Mucosa of descending colon (tissue), 3 donors: ENCODE measurements at places on chromosomes 6 and 20.

GRCh38 chr6:110125361-110125760, 54.1 kb downstream of the WASF1 start:
- no peak for DNase-seq

DNA sequence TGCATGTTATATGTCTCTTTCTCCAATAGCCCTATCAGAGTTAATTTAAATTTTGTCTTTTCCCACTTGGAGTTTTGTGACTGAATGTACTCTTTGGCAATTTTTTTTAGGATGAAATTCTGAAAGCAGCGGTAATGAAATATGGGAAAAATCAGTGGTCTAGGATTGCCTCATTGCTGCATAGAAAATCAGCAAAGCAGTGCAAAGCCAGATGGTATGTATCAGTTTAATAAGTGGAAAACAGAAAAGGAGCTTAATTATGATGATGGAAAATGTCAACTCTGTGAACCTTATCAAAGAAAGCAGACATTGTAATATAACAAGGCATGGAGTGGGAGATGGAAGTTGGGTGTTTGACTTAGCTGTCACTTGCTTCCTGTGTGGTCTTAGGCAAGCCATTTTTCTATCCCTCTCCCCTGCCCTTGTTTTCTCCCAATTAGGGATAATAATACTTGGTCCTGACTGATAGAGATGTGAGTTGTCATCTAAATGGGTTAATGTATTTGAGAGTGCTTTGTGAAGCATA, 2.7 kb downstream of the CDC5L start:
- no peak for DNase-seq

GRCh38 chr6:131946992-131947955, 3.9 kb downstream of the CCN2 start:
- no peak for DNase-seq

DNA sequence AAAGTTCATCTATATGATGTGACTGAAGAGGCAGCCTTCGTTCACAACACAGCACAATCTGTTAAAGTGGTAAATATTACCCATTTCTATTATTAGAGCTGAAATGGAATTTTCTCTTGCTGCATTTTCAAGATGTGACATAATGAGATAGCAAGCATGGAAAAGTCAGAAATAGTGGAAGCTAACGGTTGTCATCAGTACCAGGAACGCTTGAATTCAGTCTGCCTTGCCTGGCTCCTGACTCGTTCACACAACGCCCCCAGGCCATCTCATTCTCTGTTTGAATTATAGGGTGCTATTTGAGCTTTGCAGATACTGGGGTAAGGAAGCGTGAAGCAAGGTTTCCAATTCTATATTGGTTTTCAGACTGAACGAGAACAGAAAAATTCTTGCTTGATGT, 116.5 kb upstream of the MAP3K7 start:
- DNase-seq: no peak

DNA sequence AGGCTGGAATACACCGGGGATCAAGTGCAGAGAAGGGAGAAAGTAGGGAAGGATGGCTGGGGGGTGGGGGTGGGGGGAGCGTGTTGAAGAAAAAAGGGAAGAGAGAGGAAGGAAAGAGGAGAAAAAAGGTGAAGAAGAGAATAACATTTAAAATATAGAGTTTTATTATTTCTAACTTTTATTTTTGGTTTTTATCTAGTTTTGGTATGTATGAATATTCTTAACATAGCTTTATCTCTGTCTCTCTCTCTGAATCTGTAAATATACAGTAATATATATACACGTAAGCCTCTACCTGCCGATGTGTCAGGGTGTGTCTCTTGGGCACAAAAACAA, 30.0 kb downstream of the HLA-F start:
- no peak for DNase-seq

DNA sequence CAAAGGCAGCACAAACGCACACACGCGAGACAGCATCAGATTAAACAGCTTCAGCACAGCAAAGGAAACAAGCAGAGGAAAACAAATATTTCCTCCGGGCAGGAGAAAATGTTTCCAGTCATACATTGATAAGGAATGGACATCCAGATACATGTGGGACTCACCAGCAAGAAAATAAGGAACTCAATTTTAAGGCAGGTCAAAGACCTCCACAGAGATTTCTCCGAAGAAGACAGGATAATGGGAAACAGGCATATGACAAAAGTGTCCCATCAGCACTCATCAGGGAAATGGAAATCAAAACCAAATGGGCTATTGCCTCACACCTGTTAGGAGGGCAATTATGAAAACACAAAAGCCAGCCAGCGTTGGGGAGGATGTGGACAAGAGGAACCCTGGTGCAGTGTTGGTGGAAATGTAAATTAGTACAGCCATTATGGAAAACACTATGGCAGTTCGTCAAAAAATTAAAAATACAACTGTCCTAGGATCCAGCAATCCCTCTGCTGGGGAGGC, 9.7 kb upstream of the SLCO4A1 start:
- DNase-seq: no peak

GRCh38 chr6:170434117-170434820, 118.8 kb downstream of the PSMB1 start:
- DNase-seq: peak; percentile 29

DNA sequence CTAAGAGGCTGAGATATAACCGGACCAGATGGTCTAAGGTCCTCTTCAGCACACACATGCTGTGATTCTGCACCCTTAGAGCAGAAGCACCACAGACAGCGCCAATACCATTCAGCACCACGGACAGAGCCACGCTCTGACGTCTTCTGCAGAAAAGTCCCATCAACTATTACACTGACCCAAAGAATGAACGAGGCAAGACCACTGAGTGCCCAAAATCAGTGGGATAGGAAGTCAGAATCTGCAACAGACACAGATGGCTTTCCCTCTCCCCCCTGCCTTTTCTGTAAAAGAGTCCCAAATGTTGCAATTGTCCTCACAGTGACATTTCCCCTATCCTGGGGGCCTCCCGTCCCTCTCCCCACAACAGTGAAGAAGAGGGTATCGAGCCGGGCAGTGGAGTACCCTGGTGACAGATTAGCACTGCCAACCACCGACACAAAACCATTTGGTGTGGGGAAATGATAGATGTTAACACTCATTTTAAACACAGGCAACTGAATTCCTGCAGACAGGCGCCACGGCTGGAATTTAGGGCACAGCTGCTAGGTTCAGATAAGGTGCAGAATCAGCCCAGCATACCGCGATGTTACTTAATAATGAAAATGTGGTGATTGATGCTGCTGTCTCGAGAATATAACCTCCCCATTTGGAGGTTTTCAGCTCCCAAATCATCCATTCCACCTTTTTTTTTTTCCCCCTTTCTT, 66.6 kb upstream of the CTNNBL1 start:
- peak; percentile 66 for DNase-seq

- peak; percentile 61 for DNase-seq
Observed at GRCh38 chr6:40999569-40999968, 39.5 kb downstream of the UNC5CL start.

GRCh38 chr20:51366155-51366886, 176.2 kb downstream of the NFATC2 start:
- peak; percentile 81 for DNase-seq

DNA sequence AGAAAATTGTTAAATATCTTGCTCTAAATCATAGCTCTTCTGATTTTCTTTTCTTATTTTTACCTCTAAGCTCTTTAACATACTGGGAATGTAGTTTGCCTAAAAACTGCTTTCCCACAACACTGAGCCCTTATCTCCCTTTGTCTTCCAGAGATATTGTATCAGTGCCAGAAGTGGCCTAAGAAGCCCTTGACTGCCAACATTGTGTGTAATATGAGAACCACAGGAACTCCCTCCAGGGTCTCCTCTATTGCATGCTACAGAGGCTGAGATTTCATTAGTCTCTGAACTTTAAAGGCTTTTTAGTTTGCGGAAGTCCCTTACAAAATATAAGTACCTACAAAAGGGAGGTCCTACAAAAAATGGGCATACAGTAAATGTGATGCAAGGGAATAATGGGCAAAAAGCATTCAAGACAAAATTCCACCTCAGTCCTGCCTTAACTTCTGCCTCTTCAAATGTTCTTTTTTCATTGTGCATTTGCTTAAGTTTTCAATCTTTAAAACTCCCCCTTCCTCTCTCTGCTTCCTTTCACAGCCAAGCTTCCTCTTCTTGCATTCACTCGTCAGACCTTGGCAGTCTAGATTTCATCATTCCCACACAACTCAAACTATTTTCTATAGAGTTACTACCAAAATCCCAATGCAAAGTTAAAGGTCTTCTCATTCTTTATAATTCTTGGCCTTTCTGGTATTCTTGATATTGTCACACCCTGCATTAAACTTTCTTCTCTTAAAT, 76.5 kb downstream of the ADGRG6 start:
- no peak for DNase-seq

- no peak for DNase-seq
Observed at GRCh38 chr6:153947808-153948447, 91.1 kb upstream of the OPRM1 start.

- DNase-seq: no peak
Observed at GRCh38 chr20:37347891-37348791, 2.2 kb downstream of the SRC start.

- DNase-seq: no peak
Observed at GRCh38 chr20:46199198-46199597, 81.1 kb downstream of the CD40 start.

DNA sequence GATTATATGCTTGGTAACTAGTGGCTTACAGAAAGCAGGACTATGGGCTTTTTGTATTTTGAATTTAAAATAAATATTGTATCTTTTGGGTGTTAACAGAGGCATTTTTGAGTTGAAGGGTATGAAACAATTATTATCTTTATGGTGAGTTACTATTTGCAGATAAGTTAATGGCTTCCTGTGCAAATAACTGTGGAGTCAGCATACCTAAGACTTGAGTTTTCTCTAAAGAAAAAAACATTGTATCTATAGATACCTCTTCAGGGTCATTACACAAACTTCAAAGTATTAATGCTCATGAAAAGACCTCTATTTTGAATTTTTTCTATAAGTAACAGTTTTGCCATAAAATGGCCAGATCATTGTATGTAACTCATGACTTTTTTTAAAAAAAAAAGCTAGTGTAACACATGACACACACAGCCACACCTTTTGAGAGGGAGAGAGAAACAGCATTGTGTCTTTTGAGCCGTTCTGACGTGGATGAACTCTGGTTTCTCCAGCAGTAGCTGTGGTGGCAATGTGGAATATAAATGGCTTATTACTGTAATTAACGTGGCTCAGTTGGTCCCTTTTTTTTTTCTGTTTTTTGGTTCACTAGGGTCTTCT, 36.3 kb downstream of the PLEKHG1 start:
- DNase-seq: no peak

- DNase-seq: no peak
Observed at GRCh38 chr6:11033825-11034224, 10.3 kb downstream of the ELOVL2 start.

DNA sequence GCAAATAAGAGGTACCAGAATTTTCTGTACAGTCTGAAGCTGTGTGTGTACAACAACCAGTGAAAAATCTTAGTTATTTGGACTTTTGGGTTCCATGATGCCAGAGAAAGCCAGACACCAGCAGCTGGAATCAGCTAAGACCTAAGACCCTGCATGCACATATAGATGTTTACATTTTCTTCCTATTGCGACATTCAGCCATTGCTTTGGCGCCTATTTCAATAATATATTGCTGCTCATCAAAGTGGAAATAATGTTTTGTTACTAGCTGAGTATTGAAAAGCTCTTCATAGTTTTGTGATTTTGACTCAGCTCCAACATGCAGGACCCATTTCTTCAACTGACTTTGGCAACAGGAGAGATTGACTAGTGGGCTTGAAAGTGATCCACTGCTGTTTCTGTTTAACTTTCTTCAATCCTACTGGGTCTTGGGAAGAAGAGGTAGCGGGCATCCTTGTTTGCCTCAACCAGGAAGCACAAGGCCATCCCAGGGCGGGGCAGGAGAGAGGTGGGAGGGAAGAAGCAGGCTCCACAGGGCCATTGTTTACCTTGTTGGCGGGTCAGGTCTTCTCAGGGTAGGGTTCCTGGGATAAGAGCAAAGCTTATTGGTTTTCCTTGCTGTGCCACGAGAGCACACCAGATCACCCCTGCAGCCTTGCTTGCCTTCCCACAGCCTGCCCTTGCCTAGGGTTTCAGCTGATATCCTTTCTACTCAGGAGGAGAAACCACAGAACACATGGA, 101.3 kb upstream of the ESR1 start:
- DNase-seq: no peak

- peak; percentile 12 for DNase-seq
Observed at GRCh38 chr6:32073101-32073500, 34.9 kb downstream of the CYP21A2 start.

DNA sequence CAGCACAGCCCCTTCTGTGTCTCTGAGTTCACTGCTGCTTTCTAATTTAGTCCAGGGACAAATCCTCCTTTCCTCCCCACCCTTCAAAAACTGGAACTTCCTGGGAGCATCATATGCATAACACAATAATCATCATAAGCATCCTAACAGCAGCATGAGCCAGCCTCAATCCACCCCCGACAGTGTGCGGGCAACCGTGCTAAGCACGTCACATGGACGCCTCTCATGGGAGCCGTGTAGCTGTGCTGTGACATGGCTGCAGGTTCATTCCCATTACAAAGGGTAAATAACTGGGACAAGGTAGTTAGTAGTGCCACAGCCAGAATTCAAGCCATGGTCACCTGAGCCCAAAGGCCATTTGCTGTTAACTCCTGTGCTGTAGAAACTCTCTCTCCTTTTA, 24.5 kb upstream of the ULBP3 start:
- DNase-seq: no peak

- no peak for DNase-seq
Observed at GRCh38 chr6:150204705-150205472, 62.0 kb downstream of the PPP1R14C start.
